Sigmoid colon (tissue), 7 donors: ENCODE measurements at places on chromosomes 3 and 15. TPM values are rescaled to one million over a fixed set of nuclear protein-coding genes. Genes with fewer than 3 reads are reported as not detected.

GRCh38 chr3:15492847-15493360 is 28.6 kb downstream of the COLQ start:
- DNase-seq, result no peak

DNA sequence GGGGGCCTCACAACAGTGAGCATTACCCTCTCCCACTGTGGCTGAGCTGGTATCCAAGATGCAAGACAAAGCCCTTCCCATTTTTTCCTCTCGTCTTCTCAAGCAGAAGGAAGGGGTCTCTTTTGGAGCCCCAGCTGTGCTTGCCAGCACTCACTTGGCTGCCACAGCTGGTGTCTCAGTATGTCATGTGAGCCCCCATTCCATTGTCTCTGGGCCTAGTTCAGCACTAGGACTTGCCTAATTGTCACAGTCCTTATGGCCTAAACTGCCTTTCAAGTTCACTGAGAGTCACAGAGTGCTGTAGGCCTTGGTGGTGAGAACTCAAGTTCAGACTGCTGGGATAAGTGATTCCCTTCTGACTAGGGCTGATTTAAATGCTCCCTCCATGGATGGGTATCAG is 89.8 kb downstream of the ARHGEF26 start:
- DNase-seq, result no peak

DNA sequence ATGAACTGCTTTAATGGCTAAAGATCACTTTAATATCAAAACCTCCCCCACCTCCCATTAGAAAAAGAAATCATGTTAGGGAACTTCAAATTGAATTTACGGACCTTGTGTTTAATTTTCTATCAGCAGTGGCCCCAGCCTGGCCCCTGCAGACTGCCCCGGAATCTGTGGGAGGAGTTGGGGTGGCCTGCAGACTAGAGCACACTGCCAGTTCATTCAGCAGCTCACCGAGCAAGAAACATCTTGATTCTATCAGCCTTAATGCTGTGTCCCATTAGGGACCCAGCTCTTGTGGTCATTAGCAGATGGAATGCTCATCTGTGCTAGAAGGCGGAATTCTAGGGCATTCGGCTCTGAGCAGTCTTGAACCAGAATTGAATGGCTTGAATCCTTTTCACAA is 54.2 kb downstream of the FLNB start:
- no peak for DNase-seq

WDR72 gene
- 0.28 TPM for total RNA-seq

IL5RA gene
- under 0.01 TPM for total RNA-seq

DNA sequence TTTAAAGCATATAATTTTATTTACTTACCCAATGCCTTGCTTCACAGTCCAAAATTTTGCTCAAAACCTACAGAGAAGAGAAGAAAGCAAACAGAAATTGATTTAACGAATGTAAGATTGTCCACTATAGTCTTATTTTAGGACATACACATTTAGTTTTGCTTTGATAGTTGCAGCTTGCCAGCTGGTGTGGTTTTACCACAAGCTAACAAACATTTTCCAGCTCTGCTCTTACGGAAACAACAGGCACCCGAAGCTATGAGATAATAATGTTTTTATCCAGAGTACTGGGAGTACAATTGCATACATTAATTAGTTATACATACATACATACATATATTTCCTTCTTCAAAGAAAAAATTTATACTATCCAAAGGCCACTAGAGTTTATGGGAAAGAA is 10.4 kb downstream of the BCL6 start:
- no peak for DNase-seq

AHSG gene
- total RNA-seq, result not detected

HLTF gene
- total RNA-seq, result 24.4 TPM

ANKRD63 gene
- not detected for total RNA-seq

- no peak for DNase-seq
These were observed 31.8 kb downstream of the PLD1 start for GRCh38 chr3:171778493-171778892.

DNA sequence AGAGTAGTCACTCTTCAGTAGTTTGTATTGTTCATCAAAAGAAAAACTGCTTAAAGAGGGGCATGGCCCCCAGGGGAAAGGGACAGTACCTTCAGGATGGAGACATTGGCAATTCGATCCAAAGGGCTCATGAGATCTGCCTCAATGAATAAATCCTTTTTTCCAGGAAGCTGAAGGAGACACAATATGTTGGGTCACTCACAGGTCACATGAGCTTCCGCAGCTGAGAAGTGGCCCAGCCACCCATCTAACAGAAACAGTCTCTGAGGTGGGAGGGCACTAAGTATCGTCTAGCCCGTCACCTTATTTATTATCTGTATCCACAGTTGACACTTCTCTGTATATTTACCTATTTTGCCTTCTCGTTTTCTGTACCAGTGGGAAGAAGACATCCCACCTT is 4.7 kb downstream of the VPS33B start:
- no peak for DNase-seq

- DNase-seq, result no peak
These were observed 48.4 kb downstream of the HES1 start for GRCh38 chr3:194184265-194184751.

CP gene
- total RNA-seq, result 7.1 TPM

TEX55 gene
- not detected for total RNA-seq

- no peak for DNase-seq
These were observed 11.2 kb downstream of the ANXA2 start for GRCh38 chr15:60386615-60387014.

CRYBG3 gene
- 37.8 TPM for total RNA-seq

RHOV gene
- total RNA-seq, result not detected

GRCh38 chr15:66038387-66039116 is 169.3 kb downstream of the RAB11A start:
- no peak for DNase-seq

DLL4 gene
- total RNA-seq, result 4.3 TPM

GRCh38 chr15:78830514-78831228 is 19.4 kb upstream of the ADAMTS7 start:
- no peak for DNase-seq

- no peak for DNase-seq
These were observed 63.1 kb downstream of the VGLL4 start for GRCh38 chr3:11580645-11581044.

- DNase-seq, result no peak
These were observed 105.1 kb downstream of the ARPP21 start for GRCh38 chr3:35744419-35744818.

TMOD2 gene
- 18.1 TPM for total RNA-seq

SGO1 gene
- 1.4 TPM for total RNA-seq

MASP1 gene
- total RNA-seq, result 192 TPM

PEX5L gene
- total RNA-seq, result not detected

DNA sequence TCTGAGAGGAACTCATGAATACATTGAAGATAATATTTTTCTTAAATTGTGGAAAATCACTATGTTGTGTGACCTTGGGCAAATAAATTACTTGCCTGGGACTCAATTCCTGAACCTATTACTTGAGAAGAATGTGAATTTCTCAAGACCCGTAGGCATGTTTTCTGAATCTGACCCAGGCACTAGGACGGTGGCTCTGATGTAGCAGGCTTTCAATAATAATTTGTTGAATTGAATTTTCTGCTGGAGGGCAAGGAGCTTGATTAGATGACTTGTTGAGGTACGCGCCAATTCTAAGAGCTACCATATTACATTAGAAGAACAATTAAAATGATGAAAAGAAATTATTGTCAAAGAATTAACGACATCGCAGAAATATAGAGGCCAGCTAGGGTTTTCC is 150.2 kb upstream of the LRRC3B start:
- no peak for DNase-seq

EPHA3 gene
- 13.8 TPM for total RNA-seq

- DNase-seq, result no peak
These were observed 102.2 kb downstream of the PTPRG start for GRCh38 chr3:61663356-61664104.

CAMP gene
- total RNA-seq, result not detected

TGM5 gene
- 0.28 TPM for total RNA-seq

GOLGA8Q gene
- total RNA-seq, result 1.5 TPM

- no peak for DNase-seq
These were observed 348.8 kb upstream of the ZNF717 start for GRCh38 chr3:76134166-76134565.

DNA sequence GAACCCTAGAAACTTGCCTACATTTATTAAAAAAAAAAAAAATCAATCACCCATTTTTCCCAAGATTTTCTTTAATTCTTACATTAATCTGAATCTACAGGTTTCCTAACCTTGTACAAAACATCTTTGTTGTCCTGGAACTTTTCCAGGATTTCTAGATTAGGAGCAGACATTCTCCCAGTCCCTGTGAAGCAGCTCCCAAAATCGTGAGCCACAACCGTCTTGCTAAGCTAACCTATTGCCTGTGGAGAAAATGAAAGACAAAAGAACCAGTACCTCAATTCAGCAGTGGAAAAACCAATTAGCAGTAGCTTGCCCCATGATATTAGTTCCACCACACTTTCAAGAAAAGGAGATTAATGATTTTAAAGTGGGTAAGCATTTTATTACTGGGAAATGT is 522.1 kb downstream of the UNC13C start:
- DNase-seq, result no peak

- DNase-seq, result no peak
These were observed 266.8 kb downstream of the ABHD5 start for GRCh38 chr3:43957553-43957952.
